Anterior cingulate cortex (tissue), 58 donors: ENCODE measurements at places on chromosomes 5 and 9.

DNA sequence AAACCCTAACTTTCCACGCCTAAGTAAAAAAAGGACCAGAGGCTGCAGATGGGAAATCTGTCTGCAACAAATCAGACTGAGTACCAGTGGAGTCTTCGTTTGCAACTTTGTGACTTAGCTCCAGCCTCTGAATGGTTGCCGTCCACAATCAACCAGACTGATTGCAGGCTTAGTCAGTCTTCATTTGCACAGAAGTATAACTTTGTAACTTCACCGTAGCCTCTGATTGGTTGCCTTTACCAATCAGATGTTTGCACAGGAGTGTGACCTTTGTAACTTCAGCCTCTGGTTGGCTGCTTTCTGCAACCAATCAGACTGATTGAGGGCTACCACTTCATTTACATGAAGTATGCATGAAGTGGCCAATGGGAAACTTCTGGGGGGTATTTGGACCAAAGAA is 53.7 kb downstream of the TGFBR1 start:
- DNase-seq: no peak

DNA sequence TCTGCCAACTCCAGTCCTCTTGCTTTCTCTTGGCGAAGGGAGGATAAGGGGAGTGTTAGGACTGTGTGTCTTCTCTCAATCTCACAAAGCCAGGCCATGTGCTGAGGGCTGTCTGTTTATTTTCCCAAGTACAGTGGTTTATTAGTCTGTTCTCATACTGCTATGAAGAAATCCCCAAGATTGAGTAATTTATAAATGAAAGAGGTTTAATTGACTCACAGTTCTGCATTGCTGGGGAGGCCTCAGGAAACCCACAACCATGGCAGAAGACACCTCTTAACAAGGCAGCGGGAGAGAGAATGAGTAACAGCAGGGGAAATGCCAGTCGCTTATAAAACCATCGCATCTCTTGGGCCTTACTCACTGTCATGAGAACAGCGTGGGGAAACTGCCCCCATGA is 36.2 kb upstream of the CKS2 start:
- DNase-seq: no peak

DNA sequence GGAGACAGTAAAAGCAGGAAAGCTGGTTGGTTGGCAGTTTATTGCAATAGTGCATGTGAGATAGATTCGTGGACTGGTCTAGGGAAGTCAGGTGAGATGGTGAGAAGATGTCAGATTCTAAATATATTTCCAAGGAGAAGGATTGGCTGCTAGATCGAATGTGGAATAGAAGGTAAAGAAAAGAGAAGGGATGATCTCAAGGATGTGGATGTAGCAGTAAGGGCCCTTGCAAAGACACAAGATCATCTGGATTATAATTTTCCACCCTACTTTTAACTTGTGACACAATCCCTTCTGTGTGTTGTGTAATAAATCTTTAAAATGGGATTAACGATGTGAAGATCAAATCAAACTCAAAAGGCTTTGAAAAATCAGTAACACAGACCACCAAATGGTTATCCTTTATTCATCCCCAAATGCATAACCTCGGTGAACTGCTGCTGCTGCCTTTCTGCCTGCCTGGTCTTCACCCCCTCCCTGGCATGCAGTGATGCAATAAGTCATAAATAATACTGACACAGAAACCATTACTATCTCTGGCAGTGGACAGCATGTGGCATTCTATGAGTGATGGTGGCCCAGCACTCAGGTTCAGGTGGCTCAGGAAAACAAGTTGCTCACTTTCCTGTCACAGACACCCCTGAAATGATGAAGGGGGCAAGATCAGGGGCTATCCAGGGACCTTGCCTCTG is 178.4 kb downstream of the FAM114A2 start:
- no peak for DNase-seq

DNA sequence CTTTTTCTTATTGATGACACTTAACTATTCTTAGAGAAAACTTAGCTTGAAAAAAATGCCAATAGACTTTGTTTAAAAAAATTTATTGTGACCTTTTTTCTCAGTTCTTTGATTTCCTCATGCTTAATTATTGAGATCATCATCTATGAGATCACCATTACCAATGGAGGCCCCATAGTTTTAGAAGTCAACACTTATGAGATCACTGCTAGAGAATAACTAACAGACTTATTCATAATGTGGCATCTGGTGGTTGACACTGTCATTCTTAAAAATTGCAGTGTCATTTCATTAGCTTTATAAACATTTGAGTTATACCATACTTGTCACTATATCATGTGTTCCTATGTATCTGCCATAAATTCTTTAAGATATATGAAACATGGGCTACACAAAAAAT is 14.9 kb upstream of the FEM1C start:
- no peak for DNase-seq

GRCh38 chr5:67870662-67871061 is 344.9 kb upstream of the PIK3R1 start:
- DNase-seq: no peak

DNA sequence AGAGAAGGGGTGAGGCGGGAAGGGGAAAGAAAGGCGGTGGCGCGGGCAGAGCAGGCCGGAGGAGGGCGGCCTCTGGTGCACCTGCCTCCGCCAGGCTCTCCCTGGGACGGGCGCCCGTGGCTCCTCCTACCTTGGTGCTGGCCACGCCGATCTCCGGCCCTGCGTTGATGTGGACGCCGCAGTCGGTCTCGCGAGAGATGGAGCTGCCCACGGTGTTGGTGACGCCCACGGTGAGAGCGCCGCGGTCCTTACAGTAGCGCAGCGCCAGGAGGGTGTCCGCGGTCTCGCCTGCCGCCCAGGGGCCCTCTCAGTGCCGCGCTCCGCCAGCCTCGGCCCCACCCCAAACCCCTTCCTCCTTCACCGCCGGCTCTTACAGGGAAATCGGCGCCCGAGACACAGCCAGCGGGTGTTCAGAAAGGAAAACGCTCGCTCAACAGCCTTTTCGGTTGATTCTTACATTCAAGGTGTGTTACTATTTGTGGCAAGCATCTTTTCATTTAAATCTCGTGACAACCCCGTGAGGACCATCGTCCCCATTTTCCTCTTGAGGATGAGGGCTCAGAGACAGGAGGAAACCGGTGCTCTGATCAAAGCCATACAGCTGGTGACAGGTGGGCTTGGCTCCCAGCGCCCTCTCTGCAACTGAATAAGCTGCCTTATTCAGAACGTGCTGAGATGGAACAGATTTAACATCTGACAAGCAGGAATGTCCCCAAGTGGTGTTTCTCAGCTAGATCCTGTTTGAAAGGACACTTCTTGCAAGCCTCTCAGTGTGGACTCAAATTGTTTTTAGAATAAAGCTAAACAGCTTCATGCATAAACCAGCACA is 22.0 kb upstream of the MAPK9 start:
- DNase-seq: no peak

- DNase-seq: no peak
These were observed 248.5 kb downstream of the PRDM9 start for GRCh38 chr5:23755906-23756305.

- no peak for DNase-seq
These were observed 52.8 kb upstream of the RPL26L1 start for GRCh38 chr5:172906436-172906835.

DNA sequence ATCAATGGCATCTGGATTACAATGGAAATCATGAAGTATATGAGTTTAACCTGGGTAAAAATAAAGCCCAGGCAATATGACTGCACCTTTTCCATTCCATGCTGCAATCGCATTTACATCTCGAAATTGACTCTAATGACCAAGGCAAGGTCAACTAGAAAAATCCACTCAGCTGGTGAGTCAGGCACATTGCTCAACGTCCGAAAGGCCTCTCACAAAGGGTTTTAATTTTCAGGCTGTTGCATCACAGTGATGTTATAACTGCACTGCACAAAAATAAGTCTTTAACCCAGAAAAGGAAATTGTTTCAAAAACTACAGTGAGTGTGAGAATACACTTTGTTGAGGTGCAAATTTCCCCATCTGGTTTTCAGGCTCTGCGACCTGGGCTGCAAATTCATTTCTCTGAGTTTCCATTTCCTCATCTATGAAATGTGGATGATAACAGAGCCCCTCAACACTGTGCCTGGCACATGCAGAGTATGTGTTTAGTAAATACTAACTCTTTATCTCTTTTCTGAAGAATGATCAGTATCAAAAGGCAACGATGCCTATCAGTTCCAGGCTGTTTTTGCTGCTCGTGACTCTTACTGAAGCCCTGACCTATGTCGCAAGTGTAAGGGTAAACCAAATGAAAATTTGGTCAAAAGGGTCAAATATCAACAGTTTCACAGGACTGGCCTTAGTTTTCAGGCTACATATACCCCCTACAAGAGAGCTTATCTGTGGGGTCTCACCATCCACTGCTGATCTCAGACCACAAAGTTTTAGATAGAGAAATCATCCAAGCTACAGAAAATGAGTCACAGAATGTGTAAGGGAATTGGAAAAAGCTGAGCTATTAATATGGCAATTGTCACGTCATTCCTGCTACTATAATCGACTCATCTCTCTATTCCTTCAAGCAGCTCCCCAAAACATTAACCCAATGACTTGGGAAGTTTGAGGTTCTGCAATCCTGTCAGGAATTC is 4.1 kb downstream of the NFIL3 start:
- DNase-seq: no peak

GRCh38 chr5:50874306-50875001 is 208.0 kb downstream of the PARP8 start:
- no peak for DNase-seq

- no peak for DNase-seq
These were observed 65.7 kb downstream of the DENND1A start for GRCh38 chr9:123864251-123864650.

DNA sequence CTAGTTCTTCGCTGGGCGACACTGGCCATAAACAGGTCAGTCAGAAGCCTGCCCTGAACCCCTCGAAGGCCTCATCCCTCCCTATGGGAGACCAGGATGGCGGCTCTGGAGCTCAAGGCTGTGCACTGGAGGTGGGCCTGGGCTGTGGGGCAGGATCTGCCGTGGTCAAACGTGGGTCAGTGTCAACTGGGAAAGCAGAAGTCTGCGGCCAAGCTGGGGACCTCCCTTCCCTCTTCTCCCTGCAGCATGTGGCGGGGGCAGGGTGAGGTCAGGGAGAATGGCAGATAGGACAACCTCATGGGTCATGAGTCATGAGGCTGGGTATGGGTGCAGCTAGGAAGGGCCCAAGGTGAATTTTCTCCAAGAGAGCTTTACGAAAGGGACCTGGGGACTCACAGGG is 132.9 kb downstream of the RXRA start:
- no peak for DNase-seq

- DNase-seq: no peak
These were observed 70.4 kb upstream of the PSD2 start for GRCh38 chr5:139725073-139725830.

DNA sequence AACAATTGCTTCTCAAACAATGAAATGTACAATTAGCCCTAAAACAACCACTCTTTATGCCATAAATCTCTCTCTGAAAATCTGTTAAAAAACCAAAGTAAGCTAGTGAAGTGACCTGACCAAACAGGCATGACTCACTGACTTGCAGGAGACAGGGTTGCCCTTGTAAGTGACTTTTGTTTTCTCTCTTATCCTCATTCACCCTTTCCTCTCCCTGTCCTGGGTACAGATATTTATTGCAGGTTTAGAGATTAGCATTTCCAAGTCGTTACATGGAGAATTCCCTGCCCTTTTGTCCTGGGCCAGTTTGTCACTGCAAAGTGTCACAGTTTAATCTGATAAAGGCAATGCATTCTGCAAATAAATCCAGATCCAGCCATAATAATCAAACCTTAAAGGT is 484.2 kb downstream of the IRX1 start:
- DNase-seq: no peak

GRCh38 chr5:8521991-8522390 is 653.0 kb downstream of the MTRR start:
- DNase-seq: no peak

GRCh38 chr9:36046923-36047322 is 10.2 kb downstream of the RECK start:
- no peak for DNase-seq

DNA sequence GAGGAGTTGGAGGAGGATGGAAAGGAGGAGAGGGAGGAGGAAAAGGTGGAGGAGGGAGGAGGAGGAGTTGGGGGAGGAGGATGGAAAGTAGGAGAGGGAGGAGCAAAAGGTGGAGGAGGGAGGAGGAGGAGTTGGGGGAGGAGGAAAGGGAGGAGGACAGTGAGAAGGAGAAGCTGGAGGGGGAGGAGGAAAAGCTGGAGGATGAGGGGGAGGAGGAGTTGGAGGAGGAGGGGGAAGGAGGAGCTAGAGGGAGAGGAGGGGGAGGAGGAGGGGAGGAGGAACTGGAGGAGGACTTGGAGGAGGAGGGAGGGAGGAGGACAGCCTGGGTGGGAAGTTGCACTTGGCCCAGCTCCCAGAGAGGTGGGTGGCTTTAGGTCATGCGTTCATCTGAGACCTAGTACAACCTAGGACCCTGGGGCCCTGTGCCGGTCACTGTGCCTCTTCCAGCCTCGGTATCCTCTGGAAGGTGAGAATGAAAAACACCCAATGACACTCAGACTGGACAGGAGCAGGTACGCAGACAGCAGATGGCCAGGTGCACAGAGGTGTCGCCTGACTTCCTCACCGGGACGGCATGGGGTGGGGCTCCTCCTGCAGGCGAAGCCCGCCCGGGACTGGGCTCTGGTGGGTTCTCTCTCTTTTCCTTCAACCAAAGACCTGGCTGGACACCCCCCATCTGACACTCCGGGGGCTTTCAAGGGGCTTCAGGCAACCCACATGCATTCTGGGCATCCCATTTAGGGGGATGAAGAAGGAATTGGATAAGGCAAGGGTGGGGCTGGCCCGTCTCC is 12.2 kb upstream of the SLC2A6 start:
- DNase-seq: no peak

DNA sequence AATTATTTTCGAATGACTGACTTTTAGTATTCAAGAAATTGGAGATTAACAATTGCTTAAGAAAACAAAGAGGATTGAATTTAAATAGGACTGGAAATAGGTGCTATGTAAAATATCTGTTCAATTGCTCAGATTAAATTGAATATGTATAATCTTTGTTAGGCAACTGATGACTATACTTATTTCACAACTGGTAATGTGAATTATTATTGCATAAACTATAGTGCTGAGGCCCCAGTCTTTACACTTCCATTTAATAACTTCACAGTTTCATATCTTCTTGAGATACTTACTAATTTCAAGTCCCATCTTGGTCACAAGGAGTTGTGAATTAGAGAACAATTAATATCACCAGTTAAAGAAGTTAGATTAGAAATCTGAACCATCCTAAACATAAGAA is 16.7 kb downstream of the CEP78 start:
- DNase-seq: no peak
